Fibroblast of skin of abdomen (primary cell): ENCODE measurements at places on chromosomes 4 and X.
A peak's percentile ranks its signal among the peaks of the same experiment; 100 is the strongest.

- DNase-seq: no peak
Measured at GRCh38 chr4:139048026-139048425, 32.4 kb downstream of the NOCT start.

GRCh38 chr4:56979421-56980072 lies 851 bp downstream of the POLR2B start:
- DNase-seq: peak; percentile 21

DNA sequence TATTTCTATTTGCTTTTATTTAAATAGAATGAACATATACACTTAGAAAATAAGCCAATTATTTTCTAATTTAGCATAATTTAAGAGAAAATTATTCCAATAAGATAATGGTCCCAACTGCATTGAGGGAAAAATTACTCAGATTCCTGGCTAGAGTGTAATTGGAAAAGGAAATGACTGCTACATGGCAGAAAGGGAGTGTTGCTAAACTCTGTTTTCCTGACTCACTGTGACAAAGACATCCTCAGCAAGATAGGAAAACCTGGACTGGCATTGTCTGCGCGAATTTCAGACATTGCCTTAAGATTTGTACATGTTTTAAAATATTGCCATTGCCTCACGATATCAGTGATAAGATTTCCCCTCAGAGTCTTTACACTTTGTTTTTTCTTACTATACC lies 8.2 kb downstream of the TNIP3 start:
- peak; percentile 88 for DNase-seq

DNA sequence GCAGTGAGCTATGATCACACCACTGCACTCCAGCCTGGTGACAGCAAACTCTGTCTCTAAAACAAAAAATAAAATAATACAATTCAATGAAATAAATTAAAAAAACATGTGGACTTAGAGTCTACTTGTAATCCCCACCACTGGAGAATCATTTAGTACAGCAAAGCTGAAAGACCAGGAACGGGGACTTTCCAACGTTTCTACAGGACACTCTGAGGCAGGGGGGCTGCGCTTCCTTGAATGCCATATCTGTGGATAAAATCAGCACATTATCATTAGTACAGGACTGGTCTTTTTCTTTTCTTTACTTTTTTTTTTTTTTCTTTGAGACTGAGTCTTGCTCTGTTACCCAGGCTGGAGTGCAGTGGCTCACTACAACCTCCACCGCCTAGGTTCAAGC lies 124.8 kb downstream of the MXRA5 start:
- no peak for DNase-seq

- no peak for DNase-seq
Measured at GRCh38 chr4:21544415-21544814, 404.2 kb downstream of the KCNIP4 start.

DNA sequence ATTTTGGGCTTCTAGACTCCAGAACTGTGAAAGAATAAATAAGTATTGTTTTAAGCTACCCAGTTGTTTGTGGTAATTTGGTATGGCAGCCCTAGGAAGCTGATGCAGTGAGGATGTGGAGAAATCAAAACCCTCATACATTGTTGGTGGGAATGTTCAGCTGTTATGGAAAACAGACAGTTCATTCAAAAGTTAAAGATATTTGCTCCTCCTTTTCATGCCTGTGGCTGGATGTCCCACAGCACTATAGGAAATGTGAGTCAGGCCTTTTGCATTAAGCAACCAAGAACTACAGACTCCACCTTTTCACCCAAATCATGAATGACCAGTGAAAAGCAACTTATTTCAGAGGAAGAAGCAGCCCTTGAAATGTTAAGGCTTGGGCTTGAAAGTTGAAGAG lies 6.7 kb downstream of the BBS12 start:
- DNase-seq: peak; percentile 87

DNA sequence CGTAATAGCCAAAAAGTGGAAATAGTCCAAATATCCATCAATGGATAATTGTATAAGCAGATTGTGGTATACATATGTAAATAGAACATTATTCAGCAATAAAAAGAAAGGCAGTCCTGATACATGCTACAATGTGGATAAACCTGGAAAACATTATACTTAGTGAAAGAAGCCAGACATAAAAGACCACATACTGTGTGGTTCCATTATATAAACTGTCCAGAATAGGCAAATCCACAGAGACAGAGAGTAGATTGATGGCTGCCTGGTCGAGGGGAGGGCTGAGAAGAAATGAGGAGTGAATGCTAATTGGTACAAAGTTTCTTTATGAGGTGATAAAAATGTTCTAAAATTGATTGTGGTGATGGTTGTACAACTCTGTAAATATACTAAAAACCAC lies 397.4 kb upstream of the RPS6KA3 start:
- DNase-seq: no peak

GRCh38 chr4:165403637-165404036 lies 24.8 kb downstream of the CPE start:
- no peak for DNase-seq

GRCh38 chr4:7237873-7238272 lies 45.5 kb downstream of the SORCS2 start:
- DNase-seq: peak; percentile 73

GRCh38 chr4:73573794-73574528 lies 46.3 kb downstream of the RASSF6 start:
- peak; percentile 81 for DNase-seq

DNA sequence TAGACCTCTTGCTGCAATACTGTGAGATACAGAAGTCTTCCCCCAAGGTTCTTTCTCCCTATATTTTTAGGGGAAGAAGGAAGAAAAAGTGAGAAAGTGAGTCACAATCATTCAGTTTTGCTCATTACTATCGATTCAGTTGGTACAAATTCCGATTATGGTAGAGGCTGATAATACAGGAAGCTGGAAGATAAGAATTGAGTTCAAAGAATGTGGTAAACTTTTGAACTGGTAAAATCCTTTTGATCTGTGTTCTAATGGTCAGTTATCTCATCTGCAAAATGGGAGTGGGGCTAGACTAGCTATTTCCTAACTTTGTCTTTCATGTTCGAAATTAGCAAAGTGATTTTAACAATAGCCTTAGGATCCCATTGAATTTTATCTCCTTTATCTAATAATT lies 101.4 kb upstream of the FAT1 start:
- no peak for DNase-seq

- peak; percentile 85 for DNase-seq
Measured at GRCh38 chrX:134932528-134933217, 58.1 kb upstream of the SMIM10 start.

GRCh38 chr4:119517361-119518229 lies 111.0 kb downstream of the PDE5A start:
- peak; percentile 64 for DNase-seq

DNA sequence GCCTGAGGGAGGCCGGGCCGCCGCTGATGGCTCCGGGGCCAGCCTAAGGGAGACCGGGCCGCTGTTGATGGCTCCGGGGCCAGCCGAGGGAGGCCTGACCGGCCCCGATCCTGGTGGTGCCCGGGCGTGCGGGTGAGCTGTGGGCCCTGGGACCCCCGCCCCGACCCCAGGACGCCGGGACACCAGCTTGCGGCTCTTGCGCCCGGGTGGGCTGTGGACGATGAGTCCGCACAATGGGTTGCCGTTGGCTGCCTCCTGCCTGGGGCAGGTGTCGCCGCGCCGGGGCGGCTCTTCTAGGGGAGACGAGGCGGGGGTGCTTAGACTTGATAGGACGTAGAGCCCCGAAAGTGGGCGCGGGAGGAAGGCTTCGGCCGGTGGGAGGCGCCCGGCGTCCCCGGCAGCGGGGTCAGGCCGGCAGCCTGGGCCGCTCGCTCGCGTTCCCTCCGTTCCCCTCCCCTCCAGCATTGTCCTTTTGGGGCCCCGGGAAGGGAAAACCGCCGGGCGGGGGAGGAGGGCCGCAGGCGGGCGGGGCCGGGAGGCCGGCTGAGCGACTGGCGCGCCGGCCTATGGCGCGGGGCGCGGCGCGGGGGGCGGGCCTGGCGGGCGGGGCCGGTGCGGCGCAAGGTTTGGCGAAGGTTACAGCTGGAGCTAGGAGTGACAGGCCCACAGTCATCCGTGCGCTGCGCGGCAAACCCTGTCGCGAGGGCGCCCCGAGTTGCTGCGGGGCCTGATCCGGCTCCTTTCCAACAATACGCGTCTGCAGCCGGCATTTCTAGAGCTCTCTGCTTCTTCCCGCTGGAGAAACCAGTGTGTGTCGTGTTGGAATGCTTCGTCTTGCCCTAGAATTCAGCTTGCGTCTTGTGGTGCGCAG lies 819 bp downstream of the KIAA0232 start:
- peak; percentile 89 for DNase-seq

DNA sequence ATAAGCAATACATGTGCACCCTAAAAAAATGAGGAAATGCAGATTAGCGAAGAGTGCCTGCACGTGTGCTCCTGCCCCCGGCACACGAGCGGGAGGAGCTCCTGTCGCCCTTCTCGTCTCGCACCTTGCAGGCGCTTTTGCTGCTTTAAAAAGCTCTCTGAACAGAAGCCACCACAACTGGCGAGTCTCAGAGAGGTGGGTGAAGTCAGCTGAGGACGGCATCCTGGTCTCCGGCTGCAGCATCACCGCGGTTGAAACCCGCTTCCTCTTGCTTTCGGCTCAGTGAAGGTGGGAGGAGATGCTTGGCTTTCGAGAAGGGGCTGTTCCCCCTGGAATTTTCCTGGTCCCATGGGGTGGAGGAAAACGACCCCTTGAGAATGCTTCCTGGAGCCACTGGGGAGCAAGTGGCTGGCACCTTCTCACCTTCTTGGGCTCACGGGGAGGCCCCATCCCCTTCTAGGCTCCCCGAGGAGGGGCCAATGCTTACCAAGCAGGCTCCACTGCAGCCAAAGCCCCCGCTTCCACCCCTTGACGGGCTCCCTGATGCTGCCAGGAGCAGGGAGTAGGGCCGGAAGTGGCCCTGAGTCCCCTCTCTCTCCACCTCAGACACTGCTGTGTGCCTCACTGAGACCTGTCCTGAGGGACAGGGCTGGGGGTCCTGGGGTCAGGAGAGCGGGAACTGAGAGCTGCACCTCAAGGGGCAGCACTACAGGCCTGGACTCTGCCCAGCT lies 29.2 kb upstream of the MXD4 start:
- no peak for DNase-seq

DNA sequence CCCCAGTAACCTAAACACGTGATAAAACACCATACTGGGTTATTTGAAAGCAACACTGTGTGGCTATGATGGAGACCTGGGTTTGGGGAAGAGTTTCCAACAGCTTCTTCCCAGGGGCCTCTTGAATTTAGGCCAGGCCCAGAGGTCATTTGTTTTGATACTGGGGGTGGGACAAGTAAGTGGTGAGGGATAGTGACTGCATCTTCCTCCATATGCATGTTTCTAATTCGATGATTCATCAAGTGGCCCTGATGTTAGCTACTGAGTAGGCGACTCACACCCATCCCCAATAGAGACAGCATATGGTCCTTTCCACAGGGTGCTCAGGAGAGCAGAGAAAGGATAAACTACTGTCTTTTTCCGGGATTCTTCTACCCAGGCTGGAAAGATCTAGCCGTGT lies 2.7 kb downstream of the NDP start:
- DNase-seq: peak; percentile 55

DNA sequence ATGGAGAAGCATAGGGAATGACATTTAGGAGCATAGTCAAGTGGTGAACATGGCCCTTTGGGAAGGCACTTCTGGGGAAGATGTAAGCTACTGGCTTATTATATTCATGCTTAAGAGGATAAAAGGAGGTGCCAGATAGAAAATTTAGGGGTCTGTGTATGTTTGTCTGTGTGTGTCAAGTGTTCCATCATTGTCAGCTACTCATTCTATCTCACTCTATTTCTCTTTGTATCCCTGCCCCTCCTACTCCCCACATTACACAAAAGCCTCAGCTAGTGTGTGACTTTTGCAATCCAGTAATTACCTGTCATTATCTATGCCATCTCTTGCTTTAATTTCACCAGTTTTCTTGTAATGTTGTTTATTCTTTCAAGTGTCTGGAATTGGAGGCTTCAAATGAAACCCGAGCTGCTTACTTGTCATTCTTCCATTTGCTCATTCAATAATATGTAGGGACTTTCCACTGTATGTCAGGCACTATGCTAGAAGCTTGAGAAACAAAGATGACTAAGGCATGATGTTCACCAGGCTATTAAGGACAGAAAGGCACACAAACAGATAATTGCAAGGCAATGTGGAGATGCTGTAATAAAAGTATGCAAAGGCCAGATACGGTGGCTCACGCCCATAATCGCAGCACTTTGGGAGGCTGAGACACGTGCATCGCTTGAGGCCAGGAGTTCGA lies 229.8 kb upstream of the TEX13C start:
- DNase-seq: peak; percentile 2

DNA sequence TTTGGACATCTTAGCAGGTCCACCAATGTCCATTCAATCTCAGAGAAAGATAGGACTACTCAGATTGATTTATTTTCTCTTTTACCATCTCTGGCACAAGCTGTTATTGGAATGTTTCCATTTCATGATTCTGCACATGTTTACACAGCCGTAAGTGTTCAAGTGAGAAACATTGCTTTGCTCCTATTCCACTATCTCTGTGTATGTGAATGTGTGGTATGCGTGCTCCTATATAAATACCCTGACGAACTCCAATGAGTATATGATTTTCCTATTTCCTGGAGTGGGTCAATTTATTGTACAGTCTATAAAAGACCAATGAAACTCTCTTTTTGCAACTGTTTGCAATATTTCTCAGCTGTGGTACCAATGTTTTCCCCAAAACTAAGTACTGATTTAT lies 221.0 kb upstream of the GALNT7 start:
- no peak for DNase-seq

- no peak for DNase-seq
Measured at GRCh38 chrX:97527725-97528124, 644.0 kb downstream of the RPA4 start.

DNA sequence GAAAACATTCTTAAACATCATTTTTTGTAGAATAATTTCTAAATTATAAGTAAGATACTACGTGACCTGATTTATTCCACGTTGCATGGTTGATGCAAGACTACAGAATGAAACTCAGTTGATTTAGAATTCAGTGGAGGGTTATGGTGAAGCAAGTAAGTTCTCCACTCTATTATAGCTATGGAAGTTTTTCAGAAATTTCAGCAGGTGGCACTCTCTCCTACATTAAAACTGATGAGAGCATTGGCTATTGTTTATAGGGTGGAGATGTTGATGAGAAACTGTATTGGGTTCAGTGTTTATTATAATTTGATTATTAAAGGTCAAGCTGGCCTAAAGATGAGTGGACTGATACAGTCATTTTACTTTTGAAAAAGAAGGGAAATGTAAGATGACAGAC lies 88.0 kb downstream of the FNIP2 start:
- DNase-seq: peak; percentile 50

- DNase-seq: no peak
Measured at GRCh38 chr4:16658183-16658582, 240.3 kb downstream of the LDB2 start.

- DNase-seq: peak; percentile 31
Measured at GRCh38 chr4:41057467-41057866, 156.9 kb downstream of the APBB2 start.

DNA sequence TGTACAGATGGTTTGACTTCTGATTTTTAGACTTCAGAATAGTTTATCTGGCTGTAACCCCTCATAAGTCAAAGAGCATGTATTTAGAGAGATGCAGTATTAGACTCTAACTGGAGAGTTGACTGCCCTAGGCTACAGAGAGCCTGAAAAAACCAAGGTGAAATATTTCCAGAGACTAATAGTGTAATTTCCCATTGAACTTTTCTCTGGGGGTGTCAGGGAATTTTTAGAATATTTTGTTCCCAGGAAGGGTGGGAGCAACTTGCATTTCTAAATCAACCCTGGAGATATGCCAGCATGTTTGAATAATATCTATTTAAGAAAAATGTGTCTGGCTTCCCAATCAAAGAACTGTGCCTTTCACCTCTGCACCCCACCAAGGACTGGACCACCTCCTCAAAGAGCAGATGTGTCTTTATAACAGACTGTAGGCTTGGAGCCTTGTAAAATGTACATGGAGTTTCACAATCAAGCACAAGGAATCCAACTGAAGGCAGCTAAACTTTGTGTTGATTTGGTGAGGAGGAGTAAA lies 2.0 kb downstream of the ANXA3 start:
- DNase-seq: no peak
